ENCODE measurements at places on chromosomes 12 and 14.

- no peak for DNase-seq
Measured at GRCh38 chr14:106304271-106304670, 777.9 kb downstream of the TMEM121 start.

DNA sequence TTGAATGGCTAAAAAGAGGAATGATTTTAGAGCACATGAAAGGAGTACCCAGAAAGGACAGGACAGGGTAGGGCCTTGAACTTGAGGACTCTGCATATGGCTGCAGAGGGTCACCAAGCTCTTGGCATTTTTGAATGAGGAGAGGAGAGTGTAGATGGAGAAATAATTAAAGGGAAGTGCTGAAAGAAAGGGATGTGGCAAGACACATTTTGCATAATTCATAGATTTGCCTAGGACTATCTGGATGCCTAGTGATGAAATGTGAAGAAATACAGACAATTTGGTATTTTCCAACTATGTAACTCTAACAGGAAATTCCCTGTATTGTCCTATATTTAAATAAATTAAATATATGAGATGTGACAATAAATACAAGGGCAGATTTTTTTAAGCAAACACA, 27.5 kb upstream of the MDM1 start:
- DNase-seq = no peak

DNA sequence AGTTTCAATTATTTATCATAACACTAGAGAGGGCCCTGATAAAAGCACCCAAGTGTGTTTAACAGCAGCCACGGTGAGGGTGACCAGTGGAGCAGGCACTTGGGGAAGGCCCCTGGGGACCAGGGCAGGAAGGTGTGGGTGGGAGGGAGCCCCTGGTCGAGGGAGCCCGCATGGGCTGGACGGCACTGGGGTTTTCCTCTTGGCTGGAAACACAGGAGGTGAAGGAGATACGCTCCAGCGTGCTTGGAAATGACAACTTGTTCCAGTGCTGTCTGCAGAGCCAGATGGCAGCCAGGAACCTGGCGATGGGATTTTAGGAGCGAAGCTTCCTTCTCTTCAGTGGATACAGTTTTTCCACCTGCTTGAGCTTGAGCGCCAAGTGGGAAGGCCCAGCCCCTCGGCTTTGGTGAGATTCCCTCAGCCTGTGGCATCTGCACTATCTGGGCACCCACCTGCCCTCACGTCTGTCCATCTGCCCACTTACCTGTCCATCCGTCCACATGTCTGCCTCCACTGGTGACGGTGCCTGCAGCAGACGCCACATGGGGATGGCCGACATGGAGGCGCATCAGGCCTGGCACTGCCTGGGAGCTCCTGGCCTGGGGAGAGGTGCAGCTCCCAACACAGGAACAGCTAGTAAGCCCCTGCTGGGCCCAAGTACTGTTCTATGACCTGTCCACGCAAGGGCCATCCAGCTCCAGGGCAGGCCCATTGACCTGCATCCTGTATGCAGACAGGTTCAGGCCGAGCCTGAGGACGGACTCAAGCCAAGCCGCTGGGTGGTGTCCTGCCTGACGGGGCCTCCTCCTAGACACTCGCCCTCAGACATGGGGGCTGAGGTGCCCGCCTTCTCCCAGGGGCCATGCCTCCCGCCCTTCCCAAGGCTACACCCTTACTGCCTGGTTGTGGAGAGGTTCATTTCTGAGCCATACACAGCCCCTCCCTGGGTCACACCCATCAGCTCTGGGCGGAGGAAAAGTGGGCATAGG, 192.2 kb upstream of the C14orf180 start:
- DNase-seq = no peak

- no peak for DNase-seq
Measured at GRCh38 chr12:123731596-123731995, 19.4 kb downstream of the ATP6V0A2 start.

- peak; percentile 2 for DNase-seq
Measured at GRCh38 chr14:49461529-49462401, 124.4 kb downstream of the RPS29 start.

DNA sequence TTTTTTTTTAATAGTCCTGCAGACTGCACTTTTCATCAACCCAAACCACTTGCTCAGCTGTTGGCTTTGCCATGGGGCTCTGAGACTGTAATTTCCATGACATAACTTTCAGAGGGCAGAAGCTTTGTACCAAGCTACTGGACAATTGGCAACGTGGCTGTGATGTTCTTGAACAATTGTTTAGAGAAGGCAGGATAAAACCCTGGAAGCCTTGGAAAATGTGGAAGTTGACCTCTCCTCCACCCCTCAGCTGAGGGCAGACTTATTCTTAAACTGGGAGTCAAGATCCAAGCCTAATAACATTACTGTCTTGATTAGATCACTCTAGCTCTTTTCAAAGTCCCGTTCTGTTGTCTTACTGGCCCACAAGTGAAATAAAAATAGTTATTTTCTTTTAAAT, 2.2 kb downstream of the OR4E1 start:
- no peak for DNase-seq

GRCh38 chr12:32773691-32774090, 18.0 kb upstream of the YARS2 start:
- no peak for DNase-seq

DNA sequence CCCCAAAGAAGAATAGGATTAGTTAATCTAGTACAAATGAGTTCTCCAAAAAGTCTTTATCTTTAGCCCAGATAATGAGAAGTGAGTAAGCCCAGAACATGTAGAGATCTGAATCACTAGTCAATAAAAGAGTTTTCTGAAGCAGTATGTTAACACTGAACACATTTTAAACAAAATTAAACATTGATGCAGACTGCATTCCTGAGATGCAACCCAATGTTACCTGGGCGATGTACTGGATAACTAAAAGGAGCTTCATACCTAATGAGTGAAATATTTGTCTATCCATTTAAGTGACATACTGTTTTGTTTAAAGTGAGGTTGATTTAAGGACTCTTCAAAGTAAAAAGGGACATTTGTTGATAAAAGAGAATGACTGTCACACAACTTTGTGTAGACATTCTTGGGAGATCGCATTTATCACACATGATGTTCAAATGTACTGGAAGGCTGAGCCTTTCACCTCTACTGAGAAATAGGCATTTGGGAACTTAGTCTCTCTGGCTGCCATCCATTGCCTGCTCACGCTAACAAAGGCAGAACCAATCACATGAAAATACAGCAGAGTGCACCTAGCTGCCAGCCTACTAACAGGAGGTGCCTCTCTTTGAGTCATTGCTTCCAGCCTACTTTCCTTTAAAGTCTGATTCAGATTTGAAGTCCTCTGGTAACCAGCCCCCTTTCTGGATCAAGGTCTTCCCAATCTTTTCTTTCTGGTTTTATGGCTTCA, 287.7 kb downstream of the BTG1 start:
- DNase-seq = no peak

DNA sequence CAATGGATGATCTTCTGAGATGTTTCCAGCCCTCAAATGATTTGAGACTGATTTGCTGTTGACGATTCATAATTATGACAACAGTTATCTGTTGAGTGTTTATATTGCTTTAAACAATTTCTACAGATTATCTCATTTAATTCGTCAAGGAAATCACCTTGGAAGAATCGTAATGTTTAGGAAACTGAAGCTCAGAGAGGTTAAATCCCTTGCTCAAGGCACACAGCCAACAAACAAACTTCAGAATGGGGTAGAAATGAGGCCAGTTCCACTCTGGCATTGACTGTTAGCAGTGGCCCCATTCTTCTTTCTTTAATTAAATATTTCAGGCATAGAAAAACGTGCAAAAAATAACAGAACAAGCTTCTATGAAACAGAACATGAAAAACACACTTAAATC, 4.0 kb upstream of the WSCD2 start:
- no peak for DNase-seq

GRCh38 chr12:11877869-11878780, 192.6 kb upstream of the BCL2L14 start:
- no peak for DNase-seq

- no peak for DNase-seq
Measured at GRCh38 chr12:62622177-62622576, 155.6 kb downstream of the MON2 start.

- no peak for DNase-seq
Measured at GRCh38 chr12:115338566-115339294, 654.8 kb upstream of the TBX3 start.

GRCh38 chr12:56078931-56079722, 838 bp upstream of the ERBB3 start:
- DNase-seq = no peak

GRCh38 chr12:70398862-70399261, 32.8 kb downstream of the KCNMB4 start:
- DNase-seq = no peak

GRCh38 chr12:131002216-131002631, 48.5 kb downstream of the ADGRD1 start:
- no peak for DNase-seq

DNA sequence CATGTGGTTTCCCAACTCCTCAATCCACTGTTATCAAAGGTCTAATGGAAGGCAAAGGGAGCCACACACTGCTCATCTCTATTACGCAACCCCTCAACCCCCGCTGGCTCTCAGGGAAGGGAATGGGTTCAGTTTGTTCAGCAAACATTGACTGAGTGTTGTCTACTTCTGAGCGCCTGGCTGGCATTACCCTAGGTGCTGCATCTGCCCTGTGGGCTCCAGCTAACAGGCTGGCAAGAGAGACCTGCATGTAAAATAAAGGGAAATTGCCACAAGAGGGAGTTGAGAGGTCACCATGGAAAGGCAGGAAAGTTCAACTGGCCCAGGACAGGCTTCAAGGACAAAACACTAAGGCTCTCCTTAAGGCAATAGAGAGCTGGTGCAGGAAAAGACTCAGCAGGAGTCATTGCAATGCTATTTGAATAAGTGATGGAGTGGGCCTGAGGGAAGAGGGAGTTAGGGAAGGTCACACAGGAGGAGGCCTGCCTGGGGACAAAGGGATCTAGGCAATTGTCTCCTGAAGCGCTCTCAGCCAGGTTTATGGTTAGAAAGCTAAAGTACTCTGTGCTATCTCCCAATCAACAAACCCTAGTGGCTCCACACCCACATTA, 5.5 kb upstream of the ZNF740 start:
- DNase-seq = no peak

- no peak for DNase-seq
Measured at GRCh38 chr12:64318605-64319004, 72.0 kb downstream of the C12orf56 start.

DNA sequence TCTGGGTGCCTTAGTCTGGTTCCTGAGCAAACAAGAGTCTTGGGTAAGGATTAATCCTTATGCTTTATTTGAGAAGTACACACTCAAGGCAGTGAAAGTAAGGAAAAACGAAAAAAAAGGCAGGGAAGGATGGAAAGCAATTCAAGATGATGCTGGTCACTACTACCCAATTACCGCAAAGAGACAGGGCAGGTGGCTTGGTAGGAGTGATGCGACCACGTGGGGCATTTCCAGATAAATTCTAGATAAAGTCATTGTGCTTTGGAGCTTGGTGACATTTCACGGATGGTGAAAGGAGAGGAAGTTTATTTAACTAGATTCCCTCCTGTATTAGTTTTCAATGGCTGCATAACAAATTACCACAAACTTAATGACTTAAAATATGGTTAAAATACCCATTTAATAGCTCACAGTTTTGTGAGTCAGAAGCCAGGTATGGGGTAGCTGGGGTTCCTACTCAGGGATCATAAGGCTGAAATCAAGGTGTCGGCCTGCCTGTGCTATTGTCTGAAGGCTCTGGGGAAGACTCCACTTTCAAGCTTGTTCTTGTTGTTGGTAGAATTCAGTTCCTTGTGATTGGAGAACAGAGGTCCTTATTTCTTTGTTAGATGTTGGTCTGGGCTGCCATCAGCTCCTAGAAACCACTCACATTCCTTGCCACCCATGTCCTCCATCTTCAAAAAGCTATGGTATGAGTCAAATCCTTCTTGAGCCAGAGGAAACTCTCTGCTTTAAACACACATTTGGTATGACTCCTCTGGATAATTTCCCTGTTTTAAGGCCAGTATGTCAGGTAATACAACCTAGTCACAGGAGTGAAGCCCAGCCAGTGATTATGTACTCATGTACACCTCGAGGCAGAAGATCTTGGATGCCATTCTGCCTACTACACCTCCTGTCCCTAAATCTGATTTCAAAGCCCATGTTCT, 5.6 kb upstream of the HMGA2 start:
- no peak for DNase-seq

GRCh38 chr12:120239776-120240494, 25.6 kb downstream of the PXN start:
- DNase-seq = no peak

- no peak for DNase-seq
Measured at GRCh38 chr12:108312693-108313189, 26.4 kb downstream of the CMKLR1 start.

DNA sequence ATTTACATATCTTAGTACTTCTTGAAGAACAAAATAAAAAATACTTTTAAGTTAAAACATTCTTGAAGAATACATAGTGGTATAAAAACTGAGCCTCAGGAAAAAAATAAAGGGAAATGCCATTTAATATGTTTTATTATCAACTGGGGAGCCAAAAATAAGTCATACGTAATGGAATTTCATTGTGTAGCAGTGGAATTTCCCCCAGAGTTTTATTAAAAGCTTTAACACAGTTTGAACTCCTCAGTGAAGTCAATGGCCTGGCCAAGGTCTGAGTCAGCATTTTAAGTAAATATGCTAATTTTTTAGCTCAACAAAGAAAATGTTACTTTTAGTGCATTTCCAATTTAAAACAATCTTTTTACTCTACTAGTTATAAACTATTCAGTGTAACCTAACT, 350.1 kb upstream of the ATP2B1 start:
- no peak for DNase-seq

DNA sequence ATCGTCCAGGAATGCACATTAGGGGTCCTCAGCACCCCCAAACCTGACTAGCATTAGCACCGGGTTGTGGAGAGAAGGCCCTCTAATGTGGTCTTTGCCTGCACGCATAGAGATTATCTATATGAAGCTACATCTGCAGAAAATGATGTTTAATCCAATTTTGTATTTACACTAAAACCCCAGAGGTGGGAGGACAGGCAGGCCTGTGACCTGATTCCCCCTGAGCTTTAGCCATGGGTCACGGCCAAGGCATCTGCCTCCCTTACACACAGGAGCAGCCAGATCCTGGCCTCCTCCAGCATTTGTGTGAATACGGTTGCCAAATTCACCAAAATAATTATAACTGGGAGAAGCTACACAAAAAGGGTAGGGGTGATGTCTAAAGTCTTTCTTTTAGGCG, 7.0 kb downstream of the APOLD1 start:
- DNase-seq = no peak

- no peak for DNase-seq
Measured at GRCh38 chr12:53626702-53627169, 554 bp upstream of the ATF7 start.

GRCh38 chr14:71231521-71232393, 324.5 kb downstream of the PCNX1 start:
- DNase-seq = no peak

DNA sequence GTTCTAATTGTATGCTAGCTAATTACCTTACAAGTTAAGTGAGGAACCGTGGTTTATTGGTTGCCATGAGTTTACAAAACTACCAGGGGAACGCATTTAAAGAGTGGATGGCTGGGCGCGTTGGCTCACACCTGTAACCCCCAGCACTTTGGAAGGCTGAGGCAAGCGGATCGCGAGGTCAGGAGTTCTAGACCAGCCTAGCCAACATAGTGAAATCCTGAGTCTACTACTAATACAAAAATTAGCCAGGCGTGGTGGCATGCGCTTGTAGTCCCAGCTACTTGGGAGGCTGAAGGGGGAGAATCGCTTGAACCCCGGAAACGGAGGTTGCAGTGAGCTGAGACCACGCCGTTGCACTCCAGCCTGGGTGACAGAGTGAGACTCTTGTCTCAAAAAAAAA, 2.2 kb downstream of the EIF5 start:
- DNase-seq = no peak
